Naive thymus-derived CD4-positive, alpha-beta T cell (primary cell): ENCODE measurements at places on chromosomes 16 and 17. TPM values are rescaled to one million over a fixed set of nuclear protein-coding genes. Genes with fewer than 3 reads are reported as not detected.

Gene CACNG1
- polyA plus RNA-seq, result not detected

Gene PLD6
- polyA plus RNA-seq, result 16.4 TPM

Gene NPIPB6
- not detected for polyA plus RNA-seq

Gene TSPOAP1
- 1.5 TPM for polyA plus RNA-seq

Gene NPIPA5
- 2.9 TPM for polyA plus RNA-seq

Gene CCL5
- polyA plus RNA-seq, result 2.8 TPM

Gene RAB37
- 30.4 TPM for polyA plus RNA-seq

Gene MAP2K6
- polyA plus RNA-seq, result 21.3 TPM

Gene KCNH4
- polyA plus RNA-seq, result not detected

Gene DRC7
- not detected for polyA plus RNA-seq

Gene MAF
- 0.06 TPM for polyA plus RNA-seq
